Gastroesophageal sphincter (tissue), 4 donors: ENCODE measurements at places on chromosomes 16 and 17. TPM values are rescaled to one million over a fixed set of nuclear protein-coding genes. Genes with fewer than 3 reads are reported as not detected.

The MYH2 gene
- 1.0 TPM for total RNA-seq

GRCh38 chr16:78189121-78189520 is 89.7 kb downstream of the WWOX start:
- ATAC-seq, result no peak

- no peak for ATAC-seq
These were observed 15.7 kb upstream of the SHISA9 start for GRCh38 chr16:12885742-12886141.

The SRL gene
- 3.3 TPM for total RNA-seq

DNA sequence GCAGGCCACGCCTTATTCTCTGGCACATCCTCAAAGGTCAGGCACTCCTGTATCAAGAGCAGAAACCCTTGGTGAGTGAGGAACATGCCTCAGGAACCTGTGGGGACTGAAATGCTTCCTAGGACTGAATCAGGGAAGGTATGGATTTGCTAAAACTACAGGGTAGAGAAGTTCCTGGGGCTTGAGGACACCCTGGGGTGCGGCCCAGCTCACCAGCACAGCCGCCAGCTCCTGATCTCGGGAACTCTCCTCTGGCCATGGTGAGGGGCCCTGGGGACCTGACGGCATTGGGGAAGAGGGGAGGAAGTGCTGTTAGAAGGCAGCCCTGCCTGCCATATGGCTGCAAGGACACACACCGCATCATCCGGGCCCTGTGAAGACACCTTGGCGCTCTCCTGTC is 7.5 kb downstream of the ZSCAN10 start:
- ATAC-seq, result no peak

DNA sequence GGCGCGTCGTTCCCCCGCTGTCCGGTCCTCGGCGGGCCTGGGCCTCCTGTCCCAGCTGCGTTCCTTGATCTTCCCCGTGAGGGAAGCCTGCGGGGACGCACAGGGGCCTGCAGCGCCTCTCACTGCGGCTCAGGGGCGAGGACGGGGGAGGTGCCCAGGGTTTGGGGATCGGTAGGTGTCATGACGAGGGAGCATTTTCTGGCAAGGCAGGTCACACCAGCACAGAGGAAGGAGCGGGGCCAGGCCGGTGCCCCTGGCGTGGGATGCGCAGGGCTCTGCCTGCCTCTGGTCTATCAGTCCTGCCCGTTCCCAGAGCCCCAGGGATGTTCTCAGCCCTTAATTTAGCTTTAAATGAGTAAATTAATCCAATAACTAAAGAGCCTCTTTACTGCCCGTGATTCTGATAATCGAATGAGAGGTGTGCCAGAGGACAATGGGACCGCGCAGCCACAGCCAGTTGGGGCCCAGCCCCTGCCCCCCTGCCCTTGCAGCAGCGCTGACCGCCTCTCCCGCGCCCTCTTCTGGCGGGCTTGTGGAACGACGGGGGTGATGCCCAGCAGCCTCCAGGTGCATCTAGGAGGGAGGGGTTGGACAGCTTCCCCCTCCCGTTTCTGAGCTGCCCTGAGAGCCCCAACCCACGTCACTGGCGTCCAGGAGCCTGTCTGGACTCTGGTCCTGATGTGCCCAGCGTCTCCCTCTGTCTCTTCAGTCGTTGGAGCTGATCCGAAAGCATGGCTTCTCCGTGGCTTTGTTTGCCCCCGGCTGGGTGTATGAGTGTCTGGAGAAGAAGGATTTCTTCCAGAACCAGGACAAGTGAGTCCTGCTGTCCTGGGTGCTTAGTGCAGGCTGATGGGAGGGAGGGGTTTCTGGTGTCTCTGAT is 7.9 kb downstream of the ENGASE start:
- no peak for ATAC-seq
